ENCODE measurements at places on chromosomes 11 and 22.

GRCh38 chr11:60830478-60831142, 11.3 kb upstream of the CCDC86 start:
- DNase-seq: no peak

- DNase-seq: no peak
Measured at GRCh38 chr22:40331706-40332105, 14.6 kb upstream of the ADSL start.

- no peak for DNase-seq
Measured at GRCh38 chr11:9905501-9905951, 241.6 kb downstream of the SWAP70 start.

DNA sequence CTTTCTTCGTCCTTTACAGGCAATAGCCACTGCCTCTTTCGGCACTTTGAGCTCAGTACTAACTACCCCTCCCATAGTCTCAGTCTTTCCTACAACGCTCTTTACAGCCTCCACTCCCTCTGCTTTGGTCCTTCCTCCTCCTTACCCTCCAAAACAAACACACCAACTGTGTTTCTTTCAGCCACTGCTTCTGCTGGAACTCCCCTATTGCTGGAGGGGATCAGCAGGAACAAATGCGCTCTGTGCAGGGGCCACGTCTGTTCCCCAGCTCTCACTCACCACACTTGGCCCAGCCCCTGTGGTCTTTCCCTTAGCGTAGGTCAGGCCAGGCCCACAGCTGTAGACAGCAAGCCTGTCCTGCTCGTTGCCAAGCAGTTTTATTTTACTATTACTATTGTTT, 42.3 kb downstream of the PC start:
- DNase-seq: no peak

Data from GM20000 (cell line).